NCI-H460 (cell line): ENCODE measurements at places on chromosomes 11 and 22. TPM values are rescaled to one million over a fixed set of nuclear protein-coding genes. Genes with fewer than 3 reads are reported as not detected.

DNA sequence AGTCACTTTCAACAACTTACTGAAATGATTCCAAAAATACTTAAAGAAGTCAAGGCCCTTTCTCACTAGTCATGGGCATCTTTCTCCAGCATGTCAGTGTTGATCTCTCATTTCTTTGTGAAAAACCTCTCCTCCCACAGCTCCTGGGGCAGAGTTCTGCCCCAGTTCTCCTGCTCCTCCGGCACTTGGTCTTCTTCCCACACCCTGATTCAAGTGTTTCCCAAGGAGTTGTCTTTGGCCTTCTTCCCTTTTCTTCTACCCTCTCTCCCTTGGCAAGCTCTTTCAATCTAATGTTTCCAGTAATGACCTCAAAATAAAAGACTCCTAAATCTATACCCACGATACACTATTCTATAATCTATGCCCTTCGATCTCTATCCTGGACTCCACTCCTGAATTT, 42.1 kb upstream of the CCDC34 start:
- no peak for DNase-seq

DNA sequence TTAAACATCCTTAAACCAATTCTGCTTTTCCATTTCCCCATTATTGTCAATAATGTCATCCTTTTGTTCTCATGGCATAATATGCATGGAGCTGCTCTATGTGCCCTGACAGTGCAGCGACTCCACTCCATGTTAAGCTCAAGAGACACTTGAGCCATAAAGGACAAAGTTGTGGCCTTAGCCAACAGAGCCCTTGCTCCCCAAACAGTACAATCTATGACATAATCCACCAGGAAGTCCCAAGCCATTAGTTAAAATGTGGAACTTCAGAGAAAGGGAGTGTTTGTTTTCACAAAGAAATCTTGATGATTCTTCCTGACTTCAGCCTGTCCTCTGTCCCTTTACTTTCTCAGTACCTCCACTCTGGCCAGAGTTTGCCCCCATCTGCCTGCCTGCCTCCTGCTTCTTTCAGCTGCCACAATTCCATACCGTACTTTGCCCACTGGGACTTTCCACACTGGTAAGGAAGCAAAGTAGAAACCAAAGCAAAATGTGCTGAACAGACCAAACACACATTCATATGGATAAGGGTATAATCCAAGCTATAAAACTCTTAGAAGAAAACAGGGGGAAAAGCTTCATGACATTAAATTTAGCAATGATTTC, 46.3 kb upstream of the ZC3H12C start:
- no peak for DNase-seq

DNA sequence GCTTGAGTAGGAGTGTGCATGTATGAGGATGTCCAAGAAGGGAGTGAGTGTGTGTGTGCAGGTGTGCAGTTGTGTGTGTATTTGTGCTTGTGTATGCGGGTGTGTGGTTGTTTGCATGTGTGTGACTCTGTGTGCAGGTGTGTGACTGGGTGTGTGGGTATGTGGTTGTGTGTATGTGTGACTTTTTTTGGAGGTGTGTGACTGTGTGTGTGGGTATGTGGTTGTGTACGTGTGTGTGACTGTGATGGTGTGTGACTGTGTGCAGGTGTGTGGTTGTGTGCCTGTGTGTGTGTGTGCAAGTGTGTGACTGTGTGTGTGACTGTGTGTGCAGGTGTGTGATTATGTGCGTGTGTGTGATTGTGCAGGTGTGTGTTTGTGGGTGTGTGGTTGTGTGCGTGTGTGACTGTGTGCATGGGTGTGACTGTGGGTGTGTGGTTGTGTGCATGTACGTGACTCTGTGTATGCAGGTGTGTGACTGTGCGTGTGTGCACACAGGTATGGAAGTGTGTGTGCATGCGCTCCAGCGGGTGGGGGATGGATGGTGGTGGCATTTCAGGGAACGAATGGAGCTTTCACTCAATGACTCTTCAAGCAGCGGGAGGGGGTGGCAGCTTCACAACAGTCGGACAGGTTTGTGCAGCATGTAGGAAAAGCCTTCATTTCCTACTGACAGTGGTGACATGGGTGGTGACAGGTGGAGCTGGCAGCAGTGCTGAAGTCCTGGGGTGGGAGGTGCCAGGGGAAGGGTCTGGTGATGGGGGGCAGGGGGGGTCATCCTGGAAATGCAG, 47.6 kb downstream of the CACNA1I start:
- no peak for DNase-seq

GRCh38 chr11:10792385-10793068, 16.2 kb downstream of the EIF4G2 start:
- peak; percentile 73 for DNase-seq

DNA sequence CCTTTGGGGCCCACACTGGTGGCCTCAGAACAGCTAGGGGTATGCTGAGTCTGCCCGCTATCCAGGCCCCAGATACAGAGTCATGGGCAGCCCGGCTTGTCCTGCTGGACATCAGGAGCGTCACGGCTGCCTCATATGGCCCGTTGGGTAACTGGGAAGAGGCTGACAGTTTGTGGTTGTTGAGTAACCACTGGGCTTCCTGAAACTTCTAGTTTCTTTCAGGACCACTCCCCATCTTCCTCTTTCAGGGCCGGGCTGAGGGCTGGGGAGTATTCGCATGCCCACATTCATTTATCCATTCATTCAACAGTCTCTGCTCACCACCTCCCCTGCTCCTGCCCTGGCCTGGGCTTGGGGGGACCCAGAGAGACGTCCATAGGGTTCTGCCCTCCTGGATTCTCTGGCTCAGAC, 13.4 kb upstream of the P2RY2 start:
- DNase-seq = no peak

The TIGD3 gene
- total RNA-seq = 0.25 and 0.26 TPM in 2 replicates

GRCh38 chr11:95659088-95659487, 130.5 kb downstream of the FAM76B start:
- DNase-seq = no peak

GRCh38 chr22:31956360-31956759, 12.0 kb downstream of the YWHAH start:
- no peak for DNase-seq

DNA sequence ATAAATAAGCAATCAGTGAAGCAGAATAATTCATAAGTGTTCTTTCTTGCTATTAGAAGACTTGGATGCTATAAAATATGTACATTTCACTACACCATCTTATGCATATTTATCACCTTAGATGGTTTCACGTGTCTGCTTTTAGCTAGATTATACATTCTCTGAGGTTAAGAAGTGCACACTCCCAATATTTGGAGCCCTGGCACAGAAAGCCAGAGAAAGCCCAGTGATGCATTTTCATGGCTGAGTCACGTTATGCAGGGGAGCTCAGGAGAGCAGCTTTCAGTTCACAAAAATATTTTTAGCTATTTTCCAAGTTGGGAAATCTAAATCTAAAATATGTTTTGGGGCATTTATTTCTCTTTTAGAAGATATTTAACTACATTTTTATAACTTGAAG, 5.1 kb upstream of the TP53AIP1 start:
- no peak for DNase-seq

GRCh38 chr11:74141241-74141695, 29.5 kb downstream of the C2CD3 start:
- DNase-seq = peak; percentile 11

The GRK3 gene
- 2.8 and 3.7 TPM in 2 replicates for total RNA-seq

The TPCN2 gene
- total RNA-seq = 3.6 and 4.6 TPM in 2 replicates

- DNase-seq = no peak
These were observed 1.7 kb upstream of the CALCA start for GRCh38 chr11:14973621-14974514.
